ENCODE measurements at places on chromosomes 4 and X.
A peak's percentile ranks its signal among the peaks of the same experiment; 100 is the strongest.

DNA sequence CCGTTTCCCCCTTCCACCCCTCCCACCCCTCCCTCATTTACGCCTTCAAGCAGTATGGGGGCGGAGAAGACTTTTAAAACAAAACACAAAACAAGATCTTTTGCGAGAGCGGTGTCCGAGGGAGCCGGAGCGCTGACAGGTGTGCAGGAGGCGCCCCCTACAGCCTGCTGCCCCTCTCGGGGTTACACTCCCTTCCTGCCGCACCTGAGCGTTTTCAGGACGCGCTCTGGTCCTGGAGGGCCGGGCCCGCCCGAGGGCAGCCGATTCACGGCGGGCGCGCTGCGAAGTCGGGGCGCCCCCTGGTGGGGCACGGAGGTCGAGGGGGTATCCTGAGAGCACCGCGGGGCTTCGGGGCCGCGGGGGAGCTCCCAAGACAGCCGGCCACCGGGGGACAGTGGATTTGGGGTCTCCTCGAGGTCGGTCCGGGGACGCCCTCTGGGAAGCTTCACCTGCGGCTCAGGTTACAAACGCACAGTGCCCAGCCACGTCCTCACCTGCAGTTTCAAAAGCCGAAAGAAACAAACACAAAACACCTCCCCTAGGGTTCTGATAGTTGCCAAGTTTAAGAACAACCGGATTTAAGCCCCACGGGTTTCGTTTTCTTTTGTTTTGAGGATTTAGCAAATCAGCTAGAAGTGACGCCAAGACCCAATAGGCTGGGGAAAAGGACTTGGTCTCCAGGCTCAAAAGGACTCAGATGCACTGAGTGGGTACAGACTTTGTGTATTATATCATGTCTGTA is 8.0 kb upstream of the NEUROG2 start:
- peak; percentile 83 for DNase-seq

DNA sequence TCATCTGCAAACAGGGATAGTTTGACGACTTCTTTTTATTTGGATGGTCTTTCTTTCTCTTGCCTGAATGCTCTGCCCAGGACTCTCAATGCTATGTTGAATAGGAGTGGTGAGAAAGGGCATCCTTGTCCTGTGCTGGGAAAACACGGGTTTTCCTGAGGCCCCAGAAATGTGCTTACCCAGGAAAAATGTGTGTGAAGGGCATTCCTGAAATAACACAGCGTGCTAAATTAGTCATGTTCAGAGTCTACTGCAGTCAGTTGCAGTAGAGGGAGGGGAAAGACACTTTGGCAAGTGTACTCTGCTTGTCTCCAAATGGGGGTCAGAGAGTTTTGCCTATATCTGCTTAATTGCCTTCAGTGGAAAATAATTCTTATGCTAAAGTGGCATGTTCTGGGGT is 153.9 kb downstream of the CCNG2 start:
- no peak for DNase-seq

GRCh38 chr4:7549866-7550265 is 115.1 kb upstream of the PSAPL1 start:
- DNase-seq, result no peak

DNA sequence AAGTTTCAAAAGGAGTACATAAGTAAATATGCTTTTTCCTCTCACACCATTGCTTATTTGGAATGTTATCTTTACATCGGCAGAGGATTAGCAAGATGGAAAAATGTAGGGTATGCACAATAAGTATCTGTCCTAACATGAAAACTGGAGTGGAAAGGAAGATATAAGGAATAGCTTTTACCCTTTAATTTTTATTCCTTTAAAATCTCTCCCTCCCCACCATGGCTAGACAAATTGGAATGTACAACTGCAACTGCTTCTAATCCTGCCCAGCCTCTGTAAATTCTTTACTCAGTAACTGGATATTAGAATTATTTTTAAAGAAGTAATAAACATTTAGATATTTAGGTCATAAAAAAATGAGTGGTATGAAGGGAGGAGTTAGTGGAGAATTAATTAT is 171.5 kb downstream of the PCDH18 start:
- DNase-seq, result no peak

DNA sequence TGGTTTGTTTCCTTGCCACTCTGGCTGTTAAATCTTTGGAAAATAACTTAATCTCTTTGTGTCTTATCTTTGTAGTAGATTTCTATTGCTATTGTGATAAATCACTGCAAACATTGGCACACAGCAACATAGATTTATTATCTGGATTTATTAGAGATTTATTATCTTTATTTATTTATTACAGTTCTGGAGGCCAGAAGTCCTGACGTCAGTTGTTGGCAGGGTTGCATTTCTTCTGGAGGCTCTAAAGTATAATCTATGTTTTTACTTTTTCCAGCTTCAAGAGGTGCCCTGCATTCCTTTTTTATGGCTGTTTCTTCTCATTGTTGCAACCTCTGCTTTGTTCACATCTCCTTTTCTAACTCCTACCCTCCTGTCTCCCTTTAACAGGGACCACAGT is 542.8 kb downstream of the GRXCR1 start:
- DNase-seq, result no peak

- no peak for DNase-seq
Observed at GRCh38 chrX:105820247-105820646, 2.1 kb upstream of the NRK start.

DNA sequence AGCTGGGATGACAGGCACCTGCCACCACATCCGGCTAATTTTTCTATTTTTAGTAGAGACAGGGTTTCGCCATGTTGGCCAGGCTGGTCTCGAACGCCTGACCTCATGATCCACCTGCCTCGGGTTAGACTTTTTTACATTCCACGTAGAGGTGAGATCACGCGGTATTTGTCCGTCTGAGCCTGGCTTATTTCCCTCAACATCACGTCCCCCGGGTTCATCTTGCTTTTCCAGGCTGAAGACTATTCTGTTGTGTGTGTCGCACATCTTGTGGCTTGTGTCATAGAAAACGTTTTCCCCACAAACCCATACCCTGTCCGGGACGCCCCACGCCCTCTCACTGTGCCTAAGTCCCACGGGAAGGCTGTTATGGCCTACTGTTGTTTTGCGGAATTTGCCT is 185.3 kb downstream of the CRLF2 start:
- DNase-seq, result no peak

GRCh38 chr4:41538887-41539498 is 1.0 kb downstream of the LIMCH1 start:
- DNase-seq, result no peak

DNA sequence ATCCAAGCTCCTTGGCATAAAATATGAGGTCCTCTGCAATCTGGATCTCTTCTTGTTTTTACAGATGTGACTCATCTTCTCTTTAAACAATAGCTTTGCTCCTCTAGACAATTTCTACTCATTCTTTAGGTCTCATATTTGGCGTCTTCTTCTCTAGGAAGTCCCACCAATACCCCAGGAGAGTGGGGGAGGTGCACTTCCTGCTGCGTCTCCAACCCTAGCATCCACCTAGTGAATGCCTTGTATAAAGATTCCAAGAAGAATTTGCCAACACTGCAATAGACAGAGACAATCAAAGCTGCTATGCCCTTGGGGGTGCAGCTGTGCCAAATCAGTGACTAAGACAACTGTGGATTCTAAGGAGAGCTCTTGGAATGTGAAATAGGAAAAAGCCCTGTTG is 45.7 kb upstream of the SLC10A7 start:
- DNase-seq, result no peak

GRCh38 chr4:40232610-40233009 is 35.8 kb downstream of the RHOH start:
- no peak for DNase-seq
